Stimulated activated CD8-positive, alpha-beta memory T cell treated with anti-CD3 and anti-CD28 coated beads, Interleukin-4, amount 100 ng/mL, for 4 hours (primary cell): ENCODE measurements at places on chromosomes 1 and 21.

- DNase-seq, result no peak
Observed at GRCh38 chr1:187763976-187764375, 935.2 kb downstream of the PLA2G4A start.

DNA sequence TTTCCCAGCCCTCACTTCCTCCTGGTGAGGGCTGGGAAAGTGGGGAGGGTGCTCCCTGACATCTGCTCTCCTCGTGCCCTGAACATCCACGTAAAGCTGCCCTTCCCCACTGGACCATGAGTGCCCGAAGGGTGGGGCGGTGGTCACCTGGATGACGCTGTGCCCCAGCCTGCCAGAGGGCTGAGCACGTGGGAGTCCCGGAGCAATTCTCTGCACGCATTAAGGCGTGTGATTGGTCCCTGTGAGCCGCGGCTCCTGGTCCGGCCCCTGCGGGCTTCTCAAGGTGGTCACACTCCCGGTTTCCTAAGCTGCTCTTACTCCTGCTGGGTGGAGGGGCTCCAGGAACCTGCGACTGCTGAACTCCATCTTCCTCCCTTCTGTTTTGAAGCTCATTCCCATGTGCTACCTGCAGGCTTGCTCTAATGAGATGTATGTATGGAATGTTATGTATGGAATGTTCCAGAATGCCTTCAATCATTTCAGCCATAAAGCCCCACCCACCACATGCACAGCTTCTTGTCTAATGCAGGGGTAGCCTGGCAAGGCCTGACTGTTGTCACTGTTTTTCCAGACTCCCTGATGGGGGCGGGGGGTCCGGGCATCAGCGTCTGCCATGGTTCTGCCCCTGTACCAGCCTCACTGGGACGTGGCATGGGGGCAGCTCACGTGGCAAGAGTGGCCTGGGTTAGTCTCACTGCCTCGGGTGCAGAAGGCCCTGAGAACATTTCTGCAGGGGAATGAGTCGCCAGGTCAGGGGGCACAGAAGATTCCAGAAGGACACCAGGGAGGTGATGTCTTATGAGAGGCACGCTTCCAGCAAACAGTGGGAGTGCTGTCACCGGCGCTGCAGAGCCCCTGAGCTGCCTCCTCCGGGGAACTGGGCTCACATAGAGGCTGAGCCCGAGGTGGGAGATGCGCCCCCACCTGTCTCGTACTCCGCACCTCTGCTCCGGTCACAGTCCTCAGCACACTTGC, 19.4 kb downstream of the KRTAP10-1 start:
- no peak for DNase-seq

DNA sequence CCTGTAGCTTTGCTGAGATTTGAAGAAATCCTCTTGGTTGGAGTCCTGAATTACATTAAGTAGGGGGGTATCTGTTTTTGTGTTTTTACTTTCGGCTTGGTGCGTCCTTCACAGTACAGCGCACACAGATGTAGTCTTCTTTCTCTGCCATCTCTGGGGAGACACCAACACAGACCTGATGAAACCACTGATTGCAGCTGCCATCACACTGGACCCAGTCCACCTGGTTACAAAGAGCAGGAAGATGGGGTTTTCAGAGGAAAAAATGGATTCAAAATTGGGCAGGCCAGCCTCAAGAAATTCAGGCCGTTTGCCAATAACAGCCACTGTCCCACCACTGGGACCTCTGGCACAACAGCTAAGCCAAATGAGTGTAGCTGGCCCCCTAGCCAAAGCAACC, 18.7 kb upstream of the SYT2 start:
- no peak for DNase-seq

- no peak for DNase-seq
Observed at GRCh38 chr1:204624631-204625216, 60.8 kb downstream of the LRRN2 start.
